Fibroblast of pulmonary artery (primary cell): ENCODE measurements at places on chromosomes 5 and 9.

DNA sequence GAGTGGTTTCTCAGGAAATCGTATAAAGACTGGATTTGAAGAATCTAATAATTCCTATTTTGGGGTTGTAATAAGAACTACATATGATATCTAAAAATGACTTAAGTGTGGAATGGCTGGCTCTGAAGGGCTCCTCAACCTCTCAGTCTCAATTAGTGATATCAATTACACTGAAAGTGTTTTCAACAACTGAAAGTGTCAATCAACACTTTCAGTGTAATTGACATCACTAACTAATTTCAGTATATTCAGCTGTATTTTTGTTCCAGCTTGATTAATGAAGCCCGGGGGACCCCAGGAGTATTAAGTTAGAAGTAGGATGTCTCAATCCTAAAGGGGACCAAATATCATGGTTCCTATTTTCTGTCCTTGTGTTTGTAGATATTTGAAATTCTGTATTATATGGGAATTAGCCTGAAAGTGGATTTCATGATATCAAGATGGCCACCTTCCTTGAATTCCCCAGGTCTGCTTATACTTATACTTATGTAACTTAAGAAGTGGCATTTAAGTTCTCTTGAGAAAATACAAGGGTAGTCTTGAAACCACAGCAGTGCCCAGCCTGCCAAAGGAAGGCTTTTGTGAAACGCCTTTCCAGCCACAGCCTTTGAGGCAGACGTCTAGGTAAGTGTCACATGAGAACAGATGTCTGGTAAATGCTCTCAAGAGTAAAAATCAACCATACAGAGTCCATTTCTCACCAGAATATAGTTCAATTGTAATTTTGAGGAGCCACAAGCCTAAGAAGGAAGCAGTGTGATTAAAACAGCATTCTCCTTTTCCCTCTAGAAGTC lies 4.6 kb downstream of the BASP1 start:
- peak; percentile 26 for DNase-seq

- DNase-seq: peak; percentile 18
Observed at GRCh38 chr5:114319821-114320220, 42.0 kb upstream of the KCNN2 start.

GRCh38 chr9:123020796-123021195 lies 12.7 kb upstream of the GPR21 start:
- no peak for DNase-seq

DNA sequence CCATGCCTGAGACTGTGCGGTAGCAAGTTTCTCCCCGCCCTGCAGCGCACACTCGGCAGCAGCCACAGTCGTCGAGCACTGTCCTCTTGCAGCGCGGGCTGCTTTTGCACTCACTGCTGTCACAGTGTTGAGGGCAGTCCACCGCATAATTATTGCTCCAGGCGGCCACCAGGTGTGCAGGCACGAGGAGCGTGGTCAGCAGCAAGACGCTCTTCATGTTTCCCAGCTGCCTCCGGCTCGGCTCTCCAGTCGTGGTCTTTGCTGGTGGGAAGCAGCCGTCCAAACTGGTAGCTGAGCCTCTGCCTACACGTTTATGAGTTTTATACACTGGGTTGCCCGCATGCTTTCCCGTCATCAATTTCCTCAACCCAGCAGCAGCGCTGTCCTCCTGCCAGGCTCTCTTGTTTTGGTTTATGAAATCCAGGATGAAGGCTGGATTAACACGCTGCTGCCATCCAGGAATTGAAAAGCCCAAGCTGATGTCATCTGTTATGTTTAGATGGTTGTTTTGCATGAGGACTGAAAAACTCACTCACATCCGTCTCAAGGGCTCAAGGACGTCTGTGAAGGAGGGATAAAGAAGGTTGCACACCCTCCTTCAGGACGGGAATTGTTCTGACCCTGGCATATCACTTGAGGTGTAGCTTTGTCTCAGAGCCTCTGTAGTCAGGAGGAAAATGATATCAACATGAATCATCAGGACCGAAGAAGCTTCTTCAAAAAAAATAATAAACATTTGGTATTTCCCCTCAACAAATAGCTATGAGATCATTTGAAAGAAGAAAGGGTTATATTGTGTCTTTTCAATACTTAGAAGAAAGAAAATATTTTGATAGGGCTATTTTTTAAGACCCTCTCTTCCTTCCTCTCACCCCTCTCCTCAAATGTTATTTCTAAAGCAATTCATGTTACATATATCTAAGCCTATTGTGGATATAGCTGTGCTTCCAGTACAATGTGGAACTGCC lies at the start of gene ESM1:
ESM1 (minus strand) TSS at position 293 of the 968 bp plus-strand sequence; CDS start at position 217, 76 bp downstream.
- DNase-seq: peak; percentile 77

DNA sequence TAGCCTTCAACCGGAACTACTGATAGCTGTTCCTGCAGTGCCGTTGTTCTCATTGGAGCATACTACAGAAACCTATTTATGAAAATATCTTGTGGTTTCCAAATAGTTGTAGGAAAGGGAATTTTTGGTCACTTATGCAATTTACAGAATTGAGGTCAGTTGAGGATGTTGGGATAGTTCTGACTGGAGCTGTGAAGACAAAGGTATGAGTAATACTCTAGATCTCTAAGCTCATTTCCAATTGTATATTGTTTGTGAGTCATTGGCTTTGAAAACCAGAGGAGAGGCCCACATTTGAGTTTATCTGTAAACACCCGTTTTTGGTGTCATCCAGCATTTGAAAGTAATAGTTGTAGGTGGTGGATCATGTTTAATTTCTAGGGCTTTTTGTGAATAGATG lies 561.3 kb upstream of the WWC1 start:
- DNase-seq: peak; percentile 98

DNA sequence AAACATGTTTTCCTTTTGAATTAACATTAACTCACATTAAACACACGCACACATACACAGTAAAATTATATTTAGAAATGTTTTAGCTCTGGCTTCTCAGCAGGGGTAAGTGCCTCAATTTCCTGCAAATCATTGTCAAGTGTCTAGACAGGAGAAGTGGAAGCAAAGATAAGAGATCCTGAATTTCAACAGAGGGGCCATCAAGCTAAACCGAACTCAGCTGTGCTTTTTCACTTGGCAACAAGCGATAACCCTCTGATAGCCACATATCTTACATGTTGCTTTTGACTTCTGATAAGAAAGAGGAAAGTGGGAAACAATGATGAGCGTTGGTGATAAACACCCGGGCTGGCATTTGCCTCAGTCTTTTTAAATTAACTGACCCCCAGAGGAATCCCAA lies 79.7 kb upstream of the SPDL1 start:
- no peak for DNase-seq

- no peak for DNase-seq
Observed at GRCh38 chr5:17151686-17152085, 65.7 kb upstream of the BASP1 start.

DNA sequence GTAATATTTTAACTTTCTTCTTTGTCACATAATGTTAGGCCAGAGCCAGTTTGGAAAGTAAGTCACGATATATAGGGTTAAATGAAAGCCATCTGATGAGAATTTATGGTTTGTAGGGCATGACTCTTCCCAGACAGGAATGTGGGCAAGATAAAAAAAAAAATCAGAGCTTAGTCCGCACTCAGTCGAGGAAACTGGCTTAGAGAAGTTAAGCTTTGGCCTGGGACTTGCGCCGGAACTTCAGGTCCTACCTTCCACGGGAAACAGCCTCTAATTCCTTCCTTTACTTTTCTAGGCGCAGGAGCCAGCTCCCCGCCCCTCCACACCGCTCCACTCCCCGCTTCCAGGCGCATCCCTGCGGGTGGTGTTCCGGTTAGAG lies 475 bp downstream of the DDX31 start:
- DNase-seq: peak; percentile 67

GRCh38 chr9:38662763-38663593 lies 42.6 kb upstream of the ANKRD18A start:
- peak; percentile 72 for DNase-seq

GRCh38 chr5:93894601-93895354 lies 153.4 kb upstream of the POU5F2 start:
- DNase-seq: peak; percentile 30

DNA sequence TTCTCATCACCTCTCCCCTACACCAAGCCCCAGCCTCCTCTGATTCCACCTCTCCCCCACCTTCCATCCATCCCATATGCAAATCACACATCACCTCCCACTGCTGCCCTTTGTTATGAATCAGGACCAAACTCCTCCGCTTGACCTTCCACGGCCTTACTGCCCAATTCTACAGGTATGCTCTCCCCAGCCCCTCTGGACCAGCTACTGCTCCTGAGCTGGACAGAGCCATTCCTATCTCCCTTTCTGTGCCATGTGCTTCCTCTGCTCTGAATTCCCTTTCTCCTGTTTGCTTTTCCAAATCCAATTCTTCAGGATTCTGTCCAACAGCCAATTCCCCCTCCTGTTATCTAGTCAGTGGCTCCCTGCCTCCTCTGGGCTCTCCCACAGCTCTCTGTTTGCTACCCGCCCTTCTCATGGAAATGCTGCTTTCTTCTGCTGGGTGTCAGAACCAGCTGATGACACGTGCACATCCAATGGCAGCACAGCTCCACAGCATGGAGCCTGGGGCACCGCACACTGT lies 8.3 kb downstream of the FABP6 start:
- no peak for DNase-seq

DNA sequence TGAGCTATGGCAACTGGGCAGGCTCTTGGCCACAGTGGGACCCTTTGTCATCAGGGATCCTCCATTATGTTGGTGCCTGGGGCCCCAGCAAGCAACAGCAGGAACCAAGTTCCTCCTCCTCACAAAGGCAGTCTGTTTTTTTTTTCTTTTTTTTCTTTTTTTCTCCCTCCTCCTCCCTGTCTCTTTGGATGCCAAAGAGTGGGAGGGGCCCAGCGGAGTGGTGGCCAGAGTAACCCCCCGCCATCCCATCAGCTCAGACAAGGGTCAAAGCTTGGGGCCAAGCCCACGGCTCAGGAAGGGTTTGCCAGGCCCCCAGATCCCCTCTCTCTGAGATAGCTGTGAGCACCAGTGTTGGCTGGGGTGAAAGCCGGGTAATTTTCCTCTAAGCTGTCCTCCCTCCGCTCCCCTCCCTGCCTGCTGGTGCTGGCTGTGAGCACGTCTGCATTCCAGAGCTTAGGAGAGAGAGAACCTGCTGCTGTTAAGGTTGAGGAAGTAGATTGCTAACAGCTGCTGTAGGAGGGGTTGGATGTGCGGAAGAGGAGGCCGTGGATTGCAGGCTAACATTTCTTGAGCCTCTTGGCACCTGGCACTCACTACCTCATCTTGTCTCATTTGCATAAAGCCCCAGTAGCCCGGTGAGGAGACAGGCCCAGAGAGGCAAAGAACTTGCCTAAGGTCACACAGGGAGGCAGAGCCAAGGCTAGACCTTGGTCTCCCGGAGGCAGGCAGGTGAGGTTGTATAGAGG lies 21.2 kb downstream of the GSN start:
- DNase-seq: peak; percentile 88

DNA sequence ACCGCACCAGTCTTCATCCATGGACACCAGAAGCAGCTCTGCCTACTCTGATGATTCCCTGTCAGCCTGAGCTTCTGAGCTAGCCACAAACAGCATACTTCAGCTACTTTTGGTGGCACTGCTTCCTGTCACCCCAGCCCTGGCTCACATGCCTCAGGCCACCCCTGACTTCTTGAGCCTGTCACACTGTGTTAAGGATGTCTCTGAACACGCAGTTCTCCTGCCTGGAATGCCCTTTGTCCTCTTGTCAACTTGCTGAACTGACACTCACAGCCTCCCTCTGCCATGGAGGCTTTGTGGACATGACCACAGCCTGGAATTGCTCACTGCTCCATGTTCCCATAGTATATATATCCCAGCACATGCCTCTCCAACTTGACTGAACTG lies 7.2 kb downstream of the MACROH2A1 start:
- no peak for DNase-seq

DNA sequence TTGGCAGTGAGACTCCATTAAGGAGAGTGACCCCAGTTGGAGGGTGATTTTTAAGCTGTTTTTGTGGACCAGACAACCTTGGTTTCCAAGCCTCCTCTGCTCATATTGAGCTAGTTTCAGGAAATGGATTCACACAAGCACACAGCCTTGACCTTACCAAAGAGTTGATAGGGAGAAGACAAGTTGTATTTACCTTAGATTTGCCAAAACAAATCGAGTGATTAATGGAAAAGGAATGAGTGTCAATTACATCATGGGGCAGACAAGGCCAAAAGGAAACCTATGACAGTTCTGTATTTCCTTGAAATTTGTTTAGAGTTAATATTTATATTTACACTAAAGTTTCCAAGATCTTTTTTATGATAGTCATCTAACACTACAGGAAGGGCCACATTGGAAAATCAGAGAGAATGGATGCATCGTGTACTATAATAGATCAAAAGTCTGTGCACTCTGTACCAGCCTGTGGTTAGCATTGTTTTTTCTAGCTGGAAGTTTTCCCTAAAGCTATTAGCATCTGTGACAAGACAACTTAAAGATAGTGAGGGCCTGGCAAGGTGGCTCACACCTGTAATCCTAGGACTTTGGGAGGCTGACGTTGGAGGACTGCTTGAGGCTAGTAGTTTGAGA lies 86.0 kb upstream of the FER start:
- peak; percentile 60 for DNase-seq

- DNase-seq: no peak
Observed at GRCh38 chr9:71780953-71781352, 12.6 kb upstream of the CEMIP2 start.

- DNase-seq: no peak
Observed at GRCh38 chr5:157598350-157598936, 22.9 kb upstream of the ADAM19 start.

DNA sequence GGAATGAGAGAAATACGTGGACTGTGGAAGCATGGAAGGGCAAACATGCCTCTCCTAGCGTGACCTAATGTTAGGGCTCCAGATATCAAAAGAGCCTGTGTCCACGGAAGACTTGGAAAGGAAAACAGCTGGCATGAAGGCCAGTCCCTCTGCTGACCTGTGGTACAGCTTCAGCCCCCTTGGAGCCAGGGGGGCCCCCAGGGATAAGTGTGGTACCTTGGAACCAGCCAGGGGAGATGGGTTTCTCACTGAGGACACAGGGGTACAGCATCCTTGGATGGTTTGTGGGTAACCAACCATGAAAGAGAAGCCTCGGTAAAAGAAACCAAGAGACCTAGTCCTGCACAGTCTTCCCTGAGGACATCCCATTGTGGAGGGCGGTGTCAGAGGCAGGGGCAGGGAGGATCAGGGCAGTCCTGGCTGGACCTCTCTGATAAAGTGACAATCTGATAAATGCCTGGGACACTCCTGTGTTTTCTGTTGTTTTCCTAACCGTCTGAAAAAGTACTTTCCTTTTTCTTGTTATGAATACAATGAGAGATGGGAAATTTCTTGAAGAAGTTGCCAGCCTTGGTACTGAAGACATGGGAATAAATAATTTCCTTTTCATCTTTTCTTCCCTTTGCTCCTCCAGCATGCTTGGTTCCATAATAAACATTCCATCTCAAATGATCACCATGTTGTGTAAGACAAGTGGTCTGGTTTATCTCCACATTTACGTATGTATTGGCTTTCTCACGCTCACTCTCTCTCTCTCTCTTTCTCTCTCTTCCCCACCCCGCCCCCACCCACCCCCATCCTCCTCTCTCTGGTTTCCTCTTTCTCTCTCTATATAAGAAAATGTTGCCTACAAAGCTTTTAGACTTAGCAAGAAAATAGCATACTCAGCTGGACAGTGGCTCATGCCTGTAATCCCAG lies 102.1 kb downstream of the SUSD1 start:
- DNase-seq: peak; percentile 98

- peak; percentile 20 for DNase-seq
Observed at GRCh38 chr9:127397646-127398274, 791 bp downstream of the SLC2A8 start.
